ENCODE measurements at places on chromosomes 5 and 9.

- DNase-seq: peak; percentile 80
Measured at GRCh38 chr5:143008809-143009521, 238.8 kb downstream of the ARHGAP26 start.

- DNase-seq: no peak
Measured at GRCh38 chr9:93182572-93182971, 1.4 kb upstream of the WNK2 start.

DNA sequence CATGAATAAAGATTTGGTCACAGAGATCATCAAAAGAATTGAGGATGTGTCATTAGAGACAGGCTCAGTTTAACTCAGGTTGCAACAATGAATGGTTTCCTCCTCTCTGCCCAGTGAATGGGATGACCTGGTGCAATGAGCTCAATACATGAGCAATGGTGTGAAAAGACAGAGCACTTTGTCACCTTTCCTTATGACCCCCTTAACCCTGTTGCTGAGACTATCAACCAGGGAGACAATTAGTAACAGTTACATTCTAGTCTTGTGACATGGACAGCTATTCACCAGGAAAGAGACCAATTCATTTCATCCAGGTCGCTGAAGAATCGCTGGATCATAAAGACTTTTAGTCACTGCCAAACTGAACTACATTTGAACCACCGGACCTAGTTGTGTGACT lies 19.9 kb upstream of the CDH6 start:
- no peak for DNase-seq

- no peak for DNase-seq
Measured at GRCh38 chr5:71957292-71957898, 149.9 kb upstream of the MAP1B start.

DNA sequence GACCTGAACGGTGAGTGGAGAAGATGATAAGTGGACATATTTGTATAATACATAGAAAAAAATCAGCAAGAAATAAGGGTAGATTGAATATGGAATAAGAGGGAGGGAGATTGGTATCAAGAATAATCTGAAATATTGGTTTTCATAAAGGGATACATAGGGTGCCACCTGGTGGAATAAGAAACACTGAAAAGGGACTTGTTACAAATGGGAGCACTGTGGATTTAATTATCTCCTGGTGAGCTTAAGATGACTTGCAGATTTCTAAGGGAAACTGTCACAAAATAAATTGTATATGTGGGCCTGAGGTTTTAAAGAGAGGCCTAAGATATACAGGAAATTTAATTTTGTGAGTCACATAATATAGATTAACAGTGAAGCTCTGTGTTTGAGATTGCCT lies 1403.5 kb upstream of the CDH18 start:
- no peak for DNase-seq

- no peak for DNase-seq
Measured at GRCh38 chr9:117718085-117718484, 13.9 kb downstream of the TLR4 start.

- DNase-seq: no peak
Measured at GRCh38 chr5:73983644-73984043, 357.6 kb downstream of the ARHGEF28 start.

- DNase-seq: no peak
Measured at GRCh38 chr9:34454571-34455065, 3.8 kb downstream of the FAM219A start.

GRCh38 chr9:128073253-128073886 lies 5.3 kb downstream of the SLC25A25 start:
- no peak for DNase-seq
